SK-N-DZ (cell line): ENCODE measurements at places on chromosomes 4 and X.
A peak's percentile ranks its signal among the peaks of the same experiment; 100 is the strongest.

GRCh38 chr4:173538148-173538908, 8.3 kb upstream of the HAND2 start:
- peak; percentile 46 for DNase-seq

- no peak for DNase-seq
Measured at GRCh38 chr4:86117705-86118302, 242.0 kb downstream of the MAPK10 start.

- DNase-seq, result no peak
Measured at GRCh38 chr4:44186096-44186849, 262.3 kb downstream of the KCTD8 start.

DNA sequence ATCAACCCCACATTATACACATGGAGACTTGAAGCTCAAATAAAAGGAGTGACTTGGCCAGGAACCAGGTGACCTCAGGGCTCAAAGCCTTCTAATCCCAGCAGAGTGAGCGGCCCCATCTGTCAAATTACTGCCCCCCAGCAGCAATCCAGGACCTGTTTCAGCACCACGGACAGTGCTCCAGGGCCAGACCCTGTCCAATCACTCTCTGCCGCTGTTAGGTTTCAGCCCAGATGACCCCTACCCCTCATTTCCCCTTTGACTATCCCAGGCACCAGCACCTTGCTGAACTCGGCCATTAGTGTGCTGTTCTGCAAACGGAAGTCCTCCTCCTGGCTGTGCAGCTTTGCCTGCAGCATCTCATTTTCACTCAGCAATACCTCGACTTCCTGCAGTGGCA, 5.1 kb downstream of the GRIPAP1 start:
- no peak for DNase-seq

- no peak for DNase-seq
Measured at GRCh38 chr4:156725257-156725656, 246.3 kb downstream of the PDGFC start.
